ENCODE measurements at places on chromosomes 1 and 21.

DNA sequence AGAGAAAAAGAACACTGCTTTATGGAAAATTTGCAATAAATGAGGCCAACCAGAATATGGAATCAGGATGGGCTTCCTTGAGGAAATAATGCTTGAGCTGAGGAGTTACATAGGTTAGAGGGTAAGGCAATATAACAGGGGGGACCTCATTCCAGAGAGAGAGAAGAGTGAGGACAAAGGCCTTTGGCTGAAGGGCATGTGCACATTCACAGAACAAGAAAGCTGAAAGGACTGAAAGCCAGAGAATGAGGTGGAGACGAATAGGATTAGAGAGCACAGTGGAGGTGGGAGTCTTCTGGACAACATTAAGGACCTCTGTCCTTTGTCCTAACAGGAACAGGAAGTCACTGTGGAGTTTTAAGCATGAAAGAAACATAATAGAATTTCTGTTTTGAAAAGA is 60.7 kb upstream of the MROH9 start:
- DNase-seq: no peak

DNA sequence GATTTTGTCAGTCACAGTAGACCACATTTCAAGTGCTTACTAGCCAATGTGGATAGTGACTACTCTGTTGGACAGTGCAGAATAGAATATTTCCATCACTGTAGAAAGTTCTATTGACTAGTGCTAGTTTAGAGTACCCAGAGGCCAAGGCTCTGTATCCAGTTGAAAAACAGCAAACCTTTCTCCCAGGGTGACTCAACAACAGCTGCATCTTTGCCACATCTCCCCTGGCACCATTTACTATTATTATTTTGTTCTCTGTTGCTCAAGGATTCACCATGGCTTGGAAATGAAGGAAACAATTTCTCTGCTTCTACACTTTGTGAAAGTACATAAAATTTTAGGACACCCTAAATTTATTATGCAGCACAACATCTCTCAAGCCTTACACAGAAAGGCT is 85.3 kb upstream of the WDR26 start:
- DNase-seq: no peak

DNA sequence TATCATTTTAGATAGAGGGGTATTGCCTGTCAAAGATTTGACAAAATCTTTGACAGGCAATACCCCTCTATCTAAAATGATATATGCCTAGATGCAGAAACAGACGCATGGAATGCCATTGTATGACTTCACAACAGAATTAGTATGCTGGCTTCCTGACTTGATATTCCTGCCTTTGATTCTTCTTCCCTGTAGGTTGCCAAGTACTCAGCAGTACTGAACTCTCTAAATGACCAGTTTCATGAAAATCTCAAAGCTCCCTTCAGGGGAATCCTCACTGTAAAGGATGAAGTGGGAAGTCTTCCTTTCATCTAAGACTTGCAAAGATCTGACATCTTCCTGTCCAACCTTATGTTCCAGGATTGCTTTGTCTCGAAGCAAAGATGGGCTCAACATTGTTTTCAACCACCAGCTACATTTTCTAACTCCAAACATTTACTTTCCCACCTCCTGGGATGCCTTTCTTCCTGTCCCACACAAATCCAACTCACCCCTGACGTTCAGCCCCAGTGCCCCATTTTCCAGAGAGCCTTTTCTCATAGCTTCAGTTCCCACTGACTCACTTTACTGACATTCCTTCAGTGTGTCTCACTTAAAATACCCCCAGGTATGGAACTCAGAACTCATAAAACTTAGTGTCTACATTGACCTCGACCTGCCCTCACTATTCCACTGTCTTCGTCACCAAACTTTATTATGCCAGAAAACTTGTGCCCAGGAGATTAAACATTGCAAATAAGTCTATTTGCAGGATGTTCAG is 67.3 kb upstream of the KCNJ6 start:
- no peak for DNase-seq

DNA sequence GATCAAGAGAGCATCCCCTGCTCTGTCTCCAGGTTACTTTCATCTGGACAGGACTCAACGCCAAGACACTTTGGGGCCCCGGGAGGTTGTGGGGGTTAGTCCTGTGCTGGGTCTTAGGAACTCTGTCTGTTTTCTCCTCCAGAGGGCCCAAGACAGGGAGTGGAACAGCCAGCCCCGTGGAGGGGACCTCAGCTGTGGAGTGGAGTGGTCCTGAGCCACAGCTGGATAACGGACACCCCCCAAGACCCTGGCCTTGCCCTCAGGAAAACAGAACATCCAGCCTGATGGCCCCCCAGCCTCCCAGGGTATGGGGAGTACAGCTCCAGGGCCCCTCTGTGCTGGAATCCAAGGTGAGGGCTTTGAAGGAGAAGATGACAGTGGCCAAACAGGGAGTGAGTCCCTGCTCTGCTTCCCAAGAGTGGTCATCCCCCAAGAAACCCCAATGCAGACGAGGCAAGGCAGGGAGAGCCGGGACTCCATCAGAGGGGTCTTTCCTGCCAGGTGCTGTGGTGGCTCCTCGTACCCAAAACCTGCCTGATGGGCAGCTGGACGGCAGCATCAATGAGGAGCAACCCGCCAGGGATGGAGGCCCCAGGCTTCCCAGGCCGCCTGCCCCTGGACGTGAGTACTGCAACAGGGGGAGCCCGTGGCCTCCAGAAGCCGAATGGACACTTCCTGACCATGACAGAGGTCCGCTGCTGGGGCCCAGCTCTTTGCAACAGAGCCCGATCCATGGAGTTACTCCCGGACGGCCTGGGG is 3.5 kb downstream of the KIAA1614 start:
- no peak for DNase-seq

GRCh38 chr1:192952646-192953045 is 106.5 kb downstream of the UCHL5 start:
- DNase-seq: no peak

All from T-helper 2 cell (primary cell).